ENCODE measurements at places on chromosomes 5 and 9. TPM values are rescaled to one million over a fixed set of nuclear protein-coding genes. Genes with fewer than 3 reads are reported as not detected.

RBM18 gene
- 3.4 TPM for total RNA-seq

CDH9 gene
- not detected for total RNA-seq

DCTN3 gene
- total RNA-seq: 35.4 TPM

CCDC192 gene
- total RNA-seq: not detected

BTNL9 gene
- 7.5 TPM for total RNA-seq

STX17 gene
- total RNA-seq: 21.9 TPM
